SK-N-DZ (cell line): ENCODE measurements at places on chromosomes 6 and 20.

DNA sequence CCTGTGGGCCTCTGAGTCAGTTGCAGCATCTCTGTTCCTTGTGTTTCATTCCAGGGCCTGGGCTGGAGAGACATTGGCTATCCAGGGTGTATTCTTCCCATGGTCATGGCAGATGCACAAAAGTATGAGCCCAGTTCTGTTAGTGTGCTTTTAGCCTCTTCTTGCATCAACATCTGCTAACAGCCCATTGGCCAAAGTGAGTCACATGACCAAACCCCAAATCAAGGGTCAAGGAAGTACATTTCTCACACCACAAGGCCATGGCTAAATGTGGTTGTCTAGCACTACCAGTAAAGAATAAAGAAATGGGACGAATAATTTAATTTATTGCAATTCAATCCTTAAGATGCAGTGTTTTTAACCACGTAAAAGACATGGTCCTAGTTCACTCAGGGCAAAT, 43.9 kb downstream of the NRN1 start:
- DNase-seq = no peak

DNA sequence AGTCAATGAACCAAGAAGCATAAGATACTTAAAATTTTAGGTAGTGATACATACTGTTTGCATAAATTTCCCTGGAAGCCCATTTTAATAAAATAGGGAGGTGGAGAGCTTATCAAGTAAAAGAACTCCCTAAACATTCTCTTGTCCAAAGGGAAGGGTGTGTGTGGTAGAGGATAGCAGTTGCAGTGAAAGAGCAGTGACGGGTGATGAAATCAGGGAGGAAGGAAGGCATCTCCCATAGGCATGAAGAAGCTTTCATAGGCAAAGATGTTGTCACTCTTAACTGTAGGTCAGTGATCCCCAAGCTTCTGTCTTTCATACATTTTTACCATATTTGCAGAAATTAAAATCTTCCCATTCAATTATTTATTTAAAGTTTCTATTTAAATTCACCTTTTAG, 60.0 kb upstream of the ZNF831 start:
- DNase-seq = no peak

GRCh38 chr6:150406948-150407347, 38.1 kb downstream of the IYD start:
- DNase-seq = no peak

- no peak for DNase-seq
These were observed 36.6 kb downstream of the PTPN1 start for GRCh38 chr20:50546729-50547314.

DNA sequence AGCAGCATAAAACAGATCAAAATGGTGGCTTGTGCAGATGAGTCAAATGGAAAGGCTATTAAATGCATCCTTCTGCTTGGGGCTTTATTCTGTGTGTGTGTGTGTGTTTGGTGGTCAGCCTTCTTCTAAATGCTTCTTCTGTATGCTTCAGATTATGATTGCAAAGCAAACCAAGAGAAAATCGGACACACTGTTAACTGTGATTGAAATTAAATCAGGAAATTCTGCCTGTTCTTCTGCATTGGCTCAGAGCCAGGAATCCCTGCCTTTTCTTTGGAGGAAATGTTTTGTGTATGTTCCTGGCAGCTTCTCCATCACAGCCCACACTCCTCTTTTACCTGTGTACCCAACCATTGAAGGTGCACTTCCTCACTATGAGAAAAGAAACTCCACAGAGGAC, 22.3 kb upstream of the PDE10A start:
- DNase-seq = no peak

GRCh38 chr6:67129780-67130179, 1422.8 kb upstream of the EYS start:
- peak; percentile 53 for DNase-seq

- DNase-seq = no peak
These were observed 3.6 kb upstream of the SLC2A12 start for GRCh38 chr6:134056046-134056445.

DNA sequence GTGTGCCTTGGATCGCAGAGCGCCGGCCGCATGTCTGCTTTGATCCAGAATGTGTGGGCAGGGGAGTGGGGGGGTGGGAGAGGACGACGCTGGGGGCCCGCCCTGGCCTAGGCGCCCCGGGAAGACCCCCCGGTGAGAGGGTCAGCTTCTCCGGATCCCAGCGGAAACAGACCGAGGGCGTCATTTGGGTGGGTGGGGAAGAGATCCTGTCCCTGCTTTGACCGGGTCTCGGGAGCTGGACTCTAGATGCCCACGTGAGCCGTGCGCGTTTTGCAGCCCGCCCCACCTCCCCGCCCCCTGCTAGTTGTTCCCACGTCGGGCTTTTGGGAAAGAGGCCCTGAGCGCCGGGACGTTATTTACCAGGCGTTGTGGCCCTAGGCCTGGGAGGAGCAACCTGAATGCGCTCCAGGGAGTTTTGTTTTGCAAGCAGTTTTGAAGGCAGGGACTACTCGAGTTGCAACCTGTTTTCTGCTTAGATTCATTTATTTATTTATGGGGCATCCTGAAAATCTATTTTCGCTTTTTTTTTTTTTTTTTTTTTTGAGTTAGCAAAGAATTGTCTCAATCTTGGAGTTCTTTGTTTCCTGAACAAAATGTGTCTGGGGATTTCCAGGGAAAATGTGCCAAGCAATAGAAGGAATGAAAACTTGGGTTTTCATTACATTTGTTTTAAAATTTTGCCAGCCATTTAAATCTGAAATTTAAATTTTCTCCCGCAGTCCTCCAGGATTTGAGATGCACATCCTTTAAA, 1.6 kb downstream of the DSP start:
- DNase-seq = no peak

DNA sequence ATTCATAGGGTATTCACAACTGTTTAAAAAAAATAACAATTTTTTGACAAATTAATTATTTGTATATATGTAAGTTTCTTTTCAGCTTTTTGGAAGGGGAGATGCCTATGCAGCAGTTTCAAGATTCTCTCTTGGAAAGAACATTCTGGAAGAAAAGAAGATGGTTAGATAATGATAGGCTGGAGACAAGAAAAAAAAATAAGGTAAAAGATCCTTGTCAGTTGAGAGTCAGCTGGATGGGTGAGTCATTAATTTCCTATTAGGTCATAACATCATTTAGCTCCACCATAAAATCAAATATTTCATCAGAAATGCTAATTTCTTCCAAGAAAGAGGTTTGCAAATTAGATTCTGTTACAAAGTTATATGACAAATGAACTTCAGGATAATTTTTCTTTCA, 880.4 kb downstream of the EPHA7 start:
- DNase-seq = no peak

- DNase-seq = no peak
These were observed 462.9 kb downstream of the ADGRB3 start for GRCh38 chr6:69097948-69098347.

- DNase-seq = no peak
These were observed 12.8 kb downstream of the CLDN20 start for GRCh38 chr6:155276638-155277037.

DNA sequence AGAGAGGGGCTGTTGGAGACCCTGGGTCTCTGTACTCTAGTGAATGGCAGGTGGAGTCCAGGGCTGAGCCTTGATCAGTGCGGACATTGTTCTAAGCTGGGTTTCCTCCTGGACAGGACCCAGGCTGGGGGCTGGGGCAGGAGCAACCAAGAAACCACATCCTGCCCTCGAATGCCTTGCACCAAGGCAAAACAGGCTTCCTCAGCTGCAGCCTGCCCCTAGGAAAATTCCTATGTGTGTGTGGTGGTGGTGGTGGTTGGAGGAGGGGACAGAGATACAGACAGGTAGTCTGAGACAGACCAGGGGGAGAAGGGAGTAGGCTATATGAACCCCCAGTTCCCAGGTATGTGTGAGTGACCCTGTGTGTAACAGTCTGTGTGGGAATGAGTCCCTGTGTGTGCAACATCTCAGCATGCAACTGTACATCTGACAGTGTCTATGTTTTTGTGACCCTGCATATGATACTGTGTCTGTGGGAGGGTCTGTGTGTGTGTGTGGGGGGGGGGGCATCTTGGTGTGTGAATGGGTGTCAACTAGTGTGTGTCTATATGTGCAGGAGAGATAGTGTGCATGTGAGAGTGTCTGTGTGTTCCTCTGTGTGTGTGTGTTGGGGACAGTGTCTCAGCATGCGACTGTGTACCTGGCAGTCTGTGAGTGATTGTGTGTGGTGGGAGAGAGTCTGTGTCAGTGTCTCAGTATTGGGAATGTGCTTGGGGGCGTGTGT, 3.0 kb downstream of the GLP1R start:
- no peak for DNase-seq

- no peak for DNase-seq
These were observed 3.9 kb upstream of the PHACTR3 start for GRCh38 chr20:59600472-59600871.

GRCh38 chr6:111997853-111998208, 56.1 kb upstream of the CCN6 start:
- DNase-seq = no peak

DNA sequence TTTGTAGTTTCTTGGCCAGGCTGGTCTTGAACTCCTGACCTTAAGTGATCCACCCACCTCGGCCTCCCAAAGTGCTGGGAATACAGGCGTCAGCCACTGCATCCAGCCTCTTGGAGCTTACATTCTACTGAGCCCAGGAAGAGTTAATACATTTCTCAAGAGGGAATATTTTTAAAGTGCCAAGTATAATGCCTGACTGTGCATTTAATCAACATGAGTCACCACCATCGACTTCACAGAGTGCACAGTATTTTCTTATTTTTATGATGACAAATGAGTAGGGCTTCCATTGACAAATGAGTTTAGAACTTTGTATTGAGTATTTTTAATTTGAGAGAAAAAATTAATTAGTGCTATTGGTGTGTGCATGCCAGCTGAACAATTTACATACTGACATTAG, 72.2 kb downstream of the SASH1 start:
- DNase-seq = no peak

DNA sequence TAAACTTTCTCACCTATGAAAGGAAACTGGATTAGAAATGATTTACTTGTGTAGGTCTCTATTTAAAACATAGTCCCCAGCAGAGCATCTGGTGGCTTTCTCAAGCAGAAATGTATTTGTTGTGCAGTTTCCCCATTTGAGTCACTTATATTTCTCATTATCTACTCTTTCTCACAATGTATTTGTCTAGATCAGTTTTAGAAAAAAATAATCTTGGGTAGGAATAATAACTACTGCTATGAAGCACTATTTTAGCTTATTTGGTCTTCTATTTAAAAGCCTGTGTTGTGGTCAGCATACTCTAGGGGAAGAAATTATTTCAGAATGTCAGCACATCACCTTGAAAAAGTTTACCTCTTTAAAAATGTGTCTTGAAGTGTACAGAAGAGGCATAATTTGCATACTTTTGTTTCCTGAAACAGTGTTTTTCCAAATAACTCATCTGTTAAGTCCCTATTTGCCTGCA, 60.9 kb upstream of the PRL start:
- no peak for DNase-seq

GRCh38 chr20:3166338-3166912, 6.8 kb upstream of the FASTKD5 start:
- no peak for DNase-seq

- DNase-seq = no peak
These were observed 85.8 kb downstream of the CD164 start for GRCh38 chr6:109296452-109296851.

DNA sequence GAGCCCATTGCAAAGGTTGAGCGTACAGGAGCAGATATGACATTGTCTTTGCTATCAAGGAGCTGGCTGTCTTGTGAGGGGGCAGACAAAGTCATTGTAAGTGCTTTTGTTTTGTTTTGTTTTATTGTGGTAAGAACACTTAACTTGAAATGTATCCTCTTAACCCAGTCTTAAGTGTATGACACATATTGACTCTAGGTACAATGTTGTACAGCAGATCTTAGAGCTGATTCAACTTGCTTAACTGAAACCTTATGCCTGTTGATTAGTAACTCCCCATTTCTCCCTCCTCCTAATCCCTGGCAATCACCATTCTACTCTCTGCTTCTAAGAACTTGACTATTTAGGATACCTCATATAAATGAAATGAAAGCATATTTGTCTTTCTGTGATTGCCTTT, 429.0 kb downstream of the BMP2 start:
- no peak for DNase-seq

GRCh38 chr6:27209196-27209595, 38.3 kb upstream of the PRSS16 start:
- no peak for DNase-seq

DNA sequence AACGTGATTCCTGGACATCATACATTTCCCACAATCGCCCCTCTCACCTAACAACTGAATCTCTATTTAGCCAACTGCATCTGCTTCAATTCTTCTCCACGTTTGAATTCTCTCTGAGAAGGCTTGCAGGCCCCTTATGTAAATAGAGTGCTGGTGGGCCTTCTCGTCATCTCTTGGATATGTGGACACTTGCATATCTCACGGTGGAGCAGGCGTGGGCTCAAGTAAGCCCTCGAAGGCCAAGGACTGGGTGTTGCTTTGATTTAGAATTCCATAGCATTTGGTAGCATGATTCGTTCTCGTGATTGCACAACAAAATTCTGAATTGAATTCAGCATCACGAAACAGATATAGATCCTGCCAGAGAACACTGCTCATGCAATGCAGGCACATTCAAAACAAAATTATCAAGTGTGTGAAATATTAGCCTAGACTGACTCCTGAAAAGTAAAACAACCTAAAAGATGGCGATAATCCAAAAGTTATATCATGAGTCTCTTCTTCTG, 613.6 kb downstream of the TFAP2A start:
- DNase-seq = no peak

DNA sequence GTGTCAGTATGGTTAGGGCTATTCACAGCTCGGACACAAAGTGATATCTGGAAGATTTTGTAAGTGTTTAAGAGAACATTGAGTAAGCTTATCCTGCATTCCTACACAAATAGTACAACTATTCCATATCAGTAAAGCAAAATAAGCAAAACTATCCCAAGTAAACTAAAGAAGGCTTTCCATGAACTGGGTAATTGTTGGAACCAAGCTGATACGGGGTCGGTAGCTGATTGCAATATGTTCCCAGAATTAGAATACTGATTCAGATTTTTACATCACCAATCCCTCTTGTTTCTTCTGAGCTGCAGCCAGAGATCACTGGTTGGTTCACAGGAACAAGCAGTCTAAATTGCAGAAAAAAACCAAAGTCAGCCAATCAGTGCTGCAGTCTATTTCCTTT, 54.1 kb downstream of the CDS2 start:
- no peak for DNase-seq

- DNase-seq = no peak
These were observed 15.7 kb downstream of the RNASET2 start for GRCh38 chr6:166940643-166941068.

DNA sequence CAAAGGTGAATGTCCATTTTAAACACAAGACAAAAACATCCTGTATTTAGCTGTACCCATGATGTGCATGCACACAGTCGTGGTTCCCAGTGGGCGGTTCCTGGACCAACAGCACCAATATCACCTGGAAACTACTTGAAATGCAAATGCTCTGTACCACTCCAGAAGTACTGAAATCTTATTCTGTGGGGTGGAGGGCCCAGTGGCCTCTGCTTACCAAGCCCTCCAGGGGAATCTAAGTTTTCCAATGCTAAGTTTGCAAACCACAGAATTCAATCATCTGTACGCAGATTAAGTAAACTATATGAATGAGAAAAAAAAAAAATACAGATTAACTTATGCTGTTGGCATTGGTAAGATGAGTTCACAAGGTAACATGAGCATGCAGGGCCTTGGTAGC, 14.1 kb downstream of the TRMT6 start:
- no peak for DNase-seq
